ENCODE measurements at places on chromosomes 7 and 10.
A peak's percentile ranks its signal among the peaks of the same experiment; 100 is the strongest.

- DNase-seq: no peak
Observed at GRCh38 chr7:155534691-155535090, 11.7 kb downstream of the CNPY1 start.

DNA sequence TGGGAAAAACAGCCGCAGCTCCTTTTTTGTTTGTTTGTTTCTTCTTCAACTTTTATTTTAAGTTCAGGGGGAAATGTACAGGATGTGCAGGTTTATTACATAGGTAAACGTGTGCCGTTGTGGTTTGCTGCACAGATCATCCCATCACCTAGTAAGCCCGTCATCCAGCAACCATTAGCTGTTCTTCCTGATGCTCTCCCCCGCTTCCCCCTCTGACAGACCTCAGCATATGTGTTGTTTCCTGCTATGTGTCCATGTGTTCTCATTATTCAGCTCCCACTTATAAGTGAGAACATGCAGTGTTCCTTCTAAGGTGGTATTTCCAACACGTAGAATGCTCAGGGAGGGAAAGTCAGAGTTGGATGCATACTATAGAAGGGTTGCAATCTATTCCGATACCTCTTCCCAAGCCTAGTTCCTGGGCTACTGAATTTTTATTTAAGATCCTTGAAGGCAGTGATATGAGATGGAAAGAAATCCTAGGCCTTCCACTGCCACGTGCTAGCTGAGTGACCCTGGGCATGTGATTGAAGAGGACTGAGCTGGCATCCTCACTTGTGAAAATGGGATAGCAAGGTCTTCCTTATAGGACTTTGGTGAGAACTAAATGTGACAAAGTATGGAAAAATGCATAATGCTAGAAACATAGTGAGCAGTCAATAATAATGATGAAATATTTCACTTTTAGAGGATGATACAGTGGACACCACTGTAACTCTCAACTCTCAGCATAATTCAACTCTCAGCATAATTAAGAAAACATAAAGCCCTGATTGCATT is 278.5 kb downstream of the REEP3 start:
- DNase-seq: no peak

DNA sequence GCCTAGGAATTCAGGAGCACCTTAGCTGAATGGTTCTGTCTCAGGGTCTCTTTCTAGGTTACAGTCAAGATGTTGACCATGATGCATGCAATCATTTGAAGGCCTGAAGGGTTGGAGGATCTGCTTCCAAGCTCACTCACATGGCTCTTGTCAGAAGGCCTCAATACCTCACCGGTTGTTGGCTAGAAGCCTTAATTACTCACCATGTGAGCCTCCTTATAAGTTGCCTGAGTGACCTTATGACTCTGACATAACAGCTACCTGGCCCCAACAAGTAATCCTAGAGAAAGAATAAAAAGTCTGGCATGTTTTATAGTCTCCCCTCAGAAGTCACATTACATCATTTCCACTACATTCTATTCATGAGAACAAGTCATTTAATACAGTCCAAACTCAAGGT is 3.4 kb upstream of the C1GALT1 start:
- DNase-seq: no peak

- DNase-seq: peak; percentile 14
Observed at GRCh38 chr7:156386097-156386496, 254.5 kb upstream of the RNF32 start.

DNA sequence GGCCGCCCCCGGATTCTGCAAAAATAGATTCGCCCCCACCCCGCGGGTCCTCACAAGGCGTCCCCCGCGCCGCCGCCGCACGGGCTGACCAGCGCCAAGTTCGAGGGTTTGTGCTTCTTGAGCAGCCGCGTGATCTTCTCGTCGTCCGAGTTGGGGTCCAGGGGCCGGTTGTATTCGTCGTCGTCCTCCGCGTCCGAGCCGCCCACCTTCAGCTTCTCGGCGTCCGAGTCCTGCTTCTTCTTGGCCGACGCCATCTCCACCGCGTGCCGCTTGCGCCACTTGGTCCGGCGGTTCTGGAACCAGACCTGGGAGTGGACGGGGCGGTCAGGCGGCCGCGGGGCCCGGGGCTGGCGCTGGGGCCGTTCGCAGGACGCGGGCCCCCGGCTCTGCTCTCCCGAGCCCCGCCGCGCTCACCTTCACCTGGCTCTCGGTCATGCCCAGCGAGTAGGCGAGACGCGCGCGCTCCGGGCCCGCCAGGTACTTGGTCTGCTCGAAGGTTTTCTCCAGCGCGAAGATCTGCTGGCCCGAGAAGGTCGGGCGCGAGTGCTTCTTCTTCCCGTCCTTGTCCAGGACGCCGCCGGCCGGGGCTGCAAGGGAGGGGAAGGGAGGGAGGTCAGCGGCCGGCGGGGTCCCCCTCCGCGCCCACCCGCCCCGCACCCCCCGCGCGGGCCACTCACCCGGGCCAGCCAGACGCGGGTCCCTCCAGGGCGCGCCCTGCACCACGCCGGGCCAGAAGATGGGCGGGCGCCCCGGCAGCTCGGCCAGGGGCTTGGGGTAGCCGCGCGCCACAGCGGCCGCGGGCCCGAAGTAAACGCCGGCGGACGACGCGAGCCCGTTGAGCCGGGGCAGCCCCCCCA is 853 bp downstream of the NKX6-2 start:
- no peak for DNase-seq

DNA sequence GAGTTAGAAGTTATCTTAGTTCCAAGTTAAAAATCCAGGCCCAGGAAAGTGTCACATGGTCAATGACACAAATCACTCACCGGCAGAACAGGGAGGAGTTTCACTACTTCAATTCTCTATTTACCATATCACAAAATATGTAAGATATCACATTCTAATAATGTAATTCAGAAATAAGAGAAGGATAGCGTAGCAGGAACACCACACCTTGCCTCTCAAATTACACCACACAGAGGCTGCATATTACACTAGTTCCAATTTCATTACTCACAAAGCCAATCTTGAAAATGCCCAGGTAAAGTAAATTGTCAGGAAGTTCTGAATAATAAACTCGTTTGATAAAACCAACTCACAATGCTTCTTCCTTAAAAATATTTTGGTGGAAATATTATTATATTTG is 169.2 kb downstream of the CTTNBP2 start:
- no peak for DNase-seq

DNA sequence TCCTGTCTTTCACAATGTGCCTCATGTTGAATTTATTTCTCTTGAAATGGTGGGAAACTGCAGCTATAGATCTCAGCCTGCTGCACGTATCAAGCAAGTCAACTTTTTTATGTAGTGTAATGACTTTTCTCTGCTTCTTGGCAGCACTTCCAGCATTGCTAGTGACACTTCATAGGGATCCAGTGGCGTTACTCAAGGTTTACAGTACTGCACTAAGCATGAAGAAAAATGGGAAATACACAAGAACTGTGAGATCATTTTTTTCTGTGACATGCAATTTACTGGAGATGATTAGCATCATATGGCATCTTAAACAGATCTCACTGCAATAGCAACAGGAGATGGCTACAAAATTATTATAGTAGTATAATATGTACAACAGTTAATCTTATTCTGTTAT is 90.9 kb downstream of the POLR1F start:
- DNase-seq: no peak

DNA sequence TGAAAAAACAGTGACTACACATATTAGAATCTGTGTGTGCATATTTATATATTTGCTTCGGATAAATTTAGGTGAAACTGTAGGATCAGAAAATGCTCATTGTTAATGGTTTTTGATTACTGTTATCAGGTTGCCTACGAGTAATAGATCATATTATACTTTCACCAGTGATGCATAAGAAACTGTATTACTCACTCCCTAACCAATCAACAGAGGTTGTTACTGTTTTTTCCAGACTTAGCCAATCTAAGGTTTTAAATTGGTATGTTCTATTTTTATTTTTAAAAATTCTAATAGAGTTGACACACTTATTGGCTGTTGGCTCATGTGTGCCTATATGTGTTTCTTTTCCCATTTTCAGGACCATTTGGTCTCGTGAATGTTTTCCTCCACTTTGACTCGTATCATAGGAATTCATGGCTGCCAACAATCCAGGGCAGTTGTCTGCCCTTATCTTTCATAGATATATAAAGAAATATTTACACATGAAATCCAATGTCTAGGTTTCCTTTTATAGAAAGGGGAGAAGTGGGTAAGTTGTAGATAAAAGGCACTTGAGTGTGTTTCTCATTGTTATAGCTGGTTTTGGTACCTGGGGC is 59.2 kb downstream of the ANLN start:
- no peak for DNase-seq

GRCh38 chr10:36547965-36548364 is 577.4 kb upstream of the ANKRD30A start:
- DNase-seq: no peak

DNA sequence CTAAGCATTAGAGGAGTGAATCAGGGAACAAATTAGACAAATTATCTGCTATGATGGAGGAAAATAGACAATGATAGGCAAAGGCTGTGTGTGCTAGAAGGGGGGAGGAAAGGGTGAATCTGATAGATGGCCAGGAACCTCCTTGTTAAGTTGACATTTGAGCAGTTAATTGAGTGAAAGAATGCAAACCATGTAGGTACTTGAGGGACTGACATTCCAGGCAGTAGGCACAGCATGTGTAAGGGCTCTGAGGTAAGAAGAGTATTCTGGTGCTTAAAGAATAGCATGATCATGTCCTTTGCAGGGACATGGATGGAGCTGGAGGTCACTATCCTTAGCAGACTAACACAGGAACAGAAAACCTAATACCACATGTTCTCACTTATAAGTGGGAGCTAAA is 48.6 kb upstream of the TES start:
- DNase-seq: no peak

GRCh38 chr10:87794285-87794684 is 23.7 kb downstream of the ATAD1 start:
- DNase-seq: no peak

DNA sequence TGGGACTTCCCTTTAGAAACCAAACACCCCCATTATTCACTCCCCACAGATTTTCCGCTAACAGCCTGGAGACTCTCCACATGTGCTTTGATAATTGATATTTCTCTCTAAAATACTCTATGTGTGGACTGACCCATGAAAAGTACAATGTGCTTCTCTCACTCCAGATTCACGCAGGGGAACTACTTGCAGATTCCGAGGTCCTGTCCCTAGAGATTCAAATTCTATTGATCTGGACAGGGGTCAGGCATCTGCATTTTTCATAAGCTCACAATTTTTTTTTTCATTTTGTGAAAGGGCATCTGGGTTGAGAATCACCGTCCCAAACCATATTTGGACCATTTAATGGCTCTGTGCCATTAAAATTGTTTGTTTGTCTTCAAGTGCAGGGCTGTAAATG is 98.7 kb downstream of the CALCR start:
- no peak for DNase-seq

GRCh38 chr10:124130198-124130900 is 37.0 kb upstream of the CHST15 start:
- no peak for DNase-seq

DNA sequence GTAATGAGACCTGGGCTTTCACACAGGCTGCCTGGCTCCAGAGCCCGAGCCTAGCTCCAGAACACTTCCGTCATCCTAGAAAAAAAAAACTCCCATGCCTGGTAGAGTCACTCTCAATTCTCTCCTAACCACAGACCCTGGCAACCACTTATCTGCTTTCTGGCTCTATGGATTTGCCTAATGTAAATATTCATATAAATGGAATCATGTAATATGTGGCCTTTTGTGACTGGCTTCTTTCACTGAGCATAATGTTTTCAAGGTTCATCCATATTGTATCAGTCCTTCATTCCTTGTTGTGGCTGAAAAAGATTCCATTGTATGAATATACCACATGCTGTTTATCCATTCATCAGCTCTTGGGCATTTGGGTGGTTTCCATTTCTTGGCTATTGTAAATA is 167.7 kb upstream of the MKLN1 start:
- no peak for DNase-seq

GRCh38 chr10:98340261-98340939 is 72.4 kb upstream of the LOXL4 start:
- DNase-seq: no peak

DNA sequence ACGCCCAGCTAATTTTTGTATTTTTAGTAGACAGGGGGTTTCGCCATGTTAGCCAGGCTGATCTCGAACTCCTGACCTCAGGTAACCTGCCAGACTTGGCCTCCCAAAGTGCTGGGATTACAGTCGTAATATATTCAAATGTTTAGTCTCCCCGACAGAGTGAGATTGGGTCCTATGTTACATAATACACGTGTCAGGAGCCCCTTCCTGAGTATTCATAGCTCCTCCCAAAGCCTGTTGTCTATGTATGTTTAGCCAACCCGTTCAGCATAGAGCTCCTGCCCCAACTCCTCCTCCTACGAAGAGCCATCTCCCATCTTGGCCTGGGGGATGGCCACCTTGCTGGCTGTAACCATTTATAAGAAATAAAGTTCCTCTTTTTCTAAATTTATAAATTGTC is 2.7 kb upstream of the PPP2R2D start:
- DNase-seq: no peak

- no peak for DNase-seq
Observed at GRCh38 chr10:21600804-21601433, 66.9 kb downstream of the MLLT10 start.

DNA sequence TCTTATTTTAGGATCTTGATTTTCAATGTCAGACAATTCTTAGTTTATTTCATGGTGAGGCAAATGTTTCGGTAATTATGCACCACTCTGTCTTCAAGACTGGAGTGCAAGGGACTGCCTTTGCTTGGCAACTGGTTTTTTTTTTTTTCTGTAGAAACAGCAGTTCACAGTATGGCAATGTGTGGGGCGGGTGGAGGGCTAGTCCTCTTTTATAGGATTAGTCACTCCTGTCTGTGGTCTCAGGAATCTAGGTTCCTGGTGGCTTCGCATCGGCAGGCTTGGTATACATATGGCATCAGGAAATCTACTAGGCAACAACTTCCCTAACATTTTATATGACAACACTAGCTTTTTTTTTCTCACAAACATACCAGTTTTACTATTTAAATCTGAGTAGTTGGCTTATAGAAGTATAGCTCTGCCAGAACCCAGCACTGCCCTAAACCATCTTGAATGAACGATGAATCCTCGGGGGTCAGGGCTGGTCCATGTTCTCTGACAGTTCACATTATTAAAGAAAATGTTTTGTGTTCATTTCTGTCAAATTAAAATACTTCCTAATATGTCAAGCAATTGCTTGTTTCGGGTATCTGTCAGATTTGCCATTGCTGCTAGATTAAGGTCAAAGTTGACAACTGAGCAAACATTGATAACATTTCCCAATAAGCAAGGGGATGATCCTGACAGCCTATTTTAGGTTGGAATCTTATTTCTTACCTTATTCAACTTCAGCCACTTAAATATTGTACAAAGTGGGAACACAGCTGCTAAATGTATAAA is 289.7 kb upstream of the VSTM2A start:
- DNase-seq: no peak

DNA sequence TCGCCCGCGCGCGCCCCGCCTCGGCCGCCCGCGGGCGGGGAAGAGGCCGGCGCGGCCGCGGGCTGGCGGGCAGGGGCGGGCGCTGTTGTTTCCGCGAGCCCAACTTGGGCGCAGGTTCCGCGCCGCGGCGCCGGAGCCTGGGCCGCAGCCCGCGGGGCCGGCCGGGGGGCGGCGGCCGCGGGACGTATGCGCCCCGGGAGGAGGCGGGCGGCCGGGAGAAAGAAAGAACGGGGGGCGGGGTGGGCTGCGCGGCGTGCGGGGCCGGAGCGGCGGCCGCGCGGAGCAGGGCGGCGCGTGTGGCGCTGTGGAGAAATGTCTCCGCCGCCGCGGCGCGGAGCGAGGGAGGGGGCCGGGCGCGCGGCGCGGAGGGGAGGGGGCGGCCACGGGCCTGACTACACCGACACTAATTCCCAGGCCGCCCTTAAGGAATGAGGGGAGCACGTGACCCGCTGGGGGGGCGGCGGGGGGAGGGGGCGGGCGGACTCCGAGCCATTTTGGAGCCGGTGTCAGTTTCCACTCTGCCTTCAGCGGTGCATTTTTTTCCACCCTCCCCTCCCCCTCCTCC is at the start of gene BMI1:
Gene BMI1, plus strand, starts transcription at position 509 of the 565 bp plus-strand sequence. CDS start 5,351 bp downstream, outside the sequence.
- peak; percentile 10 for DNase-seq

Measured in right kidney (tissue), 9 donors.